ENCODE measurements at places on chromosomes 2 and 18. TPM values are rescaled to one million over a fixed set of nuclear protein-coding genes. Genes with fewer than 3 reads are reported as not detected.

The REG3A gene
- total RNA-seq, result 8.3 TPM

The PJVK gene
- total RNA-seq, result 1.8 TPM

The KCNJ3 gene
- total RNA-seq, result 2.8 TPM

The ITGA4 gene
- total RNA-seq, result 40.3 TPM

The CRYGD gene
- not detected for total RNA-seq

- no peak for DNase-seq
These were observed 30.5 kb downstream of the LINC00305 start for GRCh38 chr18:64118406-64118805.

DNA sequence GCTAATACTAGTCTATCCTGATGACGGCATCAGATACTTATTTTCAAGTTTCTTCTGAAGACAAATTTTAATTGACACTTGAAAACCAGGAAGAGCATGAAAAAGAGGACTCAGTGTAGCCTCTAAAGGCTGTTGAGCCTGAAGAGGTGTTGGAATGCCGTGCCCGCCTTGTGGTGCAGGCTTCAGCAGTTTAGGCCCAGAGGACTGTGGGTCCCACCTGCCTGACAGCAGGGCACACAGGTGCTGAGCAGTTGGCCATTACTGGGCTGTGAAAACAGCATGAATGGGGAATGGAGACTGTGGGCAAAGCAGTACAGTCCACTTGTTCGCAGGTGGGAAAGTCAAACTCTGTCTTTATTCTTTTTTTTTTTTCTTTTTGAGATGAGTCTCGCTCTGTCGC, 49.8 kb upstream of the THOC1 start:
- no peak for DNase-seq

- no peak for DNase-seq
These were observed 23.6 kb upstream of the ID2 start for GRCh38 chr2:8658064-8658862.

DNA sequence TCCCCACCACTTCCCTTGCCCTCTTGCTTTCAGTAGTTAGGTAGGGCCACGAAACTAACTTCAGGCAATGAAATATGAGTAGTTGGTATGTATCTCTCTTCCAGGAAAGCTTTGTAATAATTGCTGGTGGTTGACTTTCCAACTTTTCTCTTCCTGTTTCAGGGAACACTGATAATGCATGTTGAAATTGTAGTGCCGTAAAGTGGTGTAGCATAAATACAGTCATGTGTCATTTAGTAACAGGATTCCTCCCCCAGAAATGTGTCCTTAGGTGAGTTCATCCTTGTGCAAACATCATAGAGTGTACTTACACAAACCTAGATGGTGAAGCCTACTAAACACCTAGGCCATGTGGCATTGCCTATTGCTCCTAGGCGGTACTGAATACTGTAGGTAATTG, 429.2 kb downstream of the PID1 start:
- no peak for DNase-seq

DNA sequence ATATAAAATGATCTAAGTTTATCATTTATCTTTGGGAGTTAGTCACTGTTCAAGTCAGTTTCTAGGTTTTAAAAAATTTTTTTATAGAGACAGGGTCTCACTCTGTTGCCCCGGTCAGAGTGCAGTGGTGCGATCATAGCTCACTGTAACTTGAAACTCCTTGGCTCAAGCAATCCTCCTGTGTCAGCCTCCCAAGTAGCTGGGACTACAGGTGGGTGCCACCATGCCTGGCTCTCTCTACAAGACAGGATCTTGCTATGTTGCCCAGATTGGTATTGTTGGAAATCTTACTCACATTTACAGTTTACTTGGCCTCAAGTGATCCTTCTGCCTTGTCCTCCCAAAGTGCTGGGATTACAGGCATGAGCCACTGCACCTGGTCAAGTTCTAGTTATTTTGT, 74.5 kb downstream of the MIB1 start:
- DNase-seq, result no peak

- no peak for DNase-seq
These were observed 643.1 kb downstream of the SLC4A3 start for GRCh38 chr2:220270481-220271070.

GRCh38 chr18:23912356-23912755, 102.2 kb upstream of the TTC39C start:
- DNase-seq, result no peak

GRCh38 chr2:39334529-39334928, 90.8 kb upstream of the CDKL4 start:
- no peak for DNase-seq

DNA sequence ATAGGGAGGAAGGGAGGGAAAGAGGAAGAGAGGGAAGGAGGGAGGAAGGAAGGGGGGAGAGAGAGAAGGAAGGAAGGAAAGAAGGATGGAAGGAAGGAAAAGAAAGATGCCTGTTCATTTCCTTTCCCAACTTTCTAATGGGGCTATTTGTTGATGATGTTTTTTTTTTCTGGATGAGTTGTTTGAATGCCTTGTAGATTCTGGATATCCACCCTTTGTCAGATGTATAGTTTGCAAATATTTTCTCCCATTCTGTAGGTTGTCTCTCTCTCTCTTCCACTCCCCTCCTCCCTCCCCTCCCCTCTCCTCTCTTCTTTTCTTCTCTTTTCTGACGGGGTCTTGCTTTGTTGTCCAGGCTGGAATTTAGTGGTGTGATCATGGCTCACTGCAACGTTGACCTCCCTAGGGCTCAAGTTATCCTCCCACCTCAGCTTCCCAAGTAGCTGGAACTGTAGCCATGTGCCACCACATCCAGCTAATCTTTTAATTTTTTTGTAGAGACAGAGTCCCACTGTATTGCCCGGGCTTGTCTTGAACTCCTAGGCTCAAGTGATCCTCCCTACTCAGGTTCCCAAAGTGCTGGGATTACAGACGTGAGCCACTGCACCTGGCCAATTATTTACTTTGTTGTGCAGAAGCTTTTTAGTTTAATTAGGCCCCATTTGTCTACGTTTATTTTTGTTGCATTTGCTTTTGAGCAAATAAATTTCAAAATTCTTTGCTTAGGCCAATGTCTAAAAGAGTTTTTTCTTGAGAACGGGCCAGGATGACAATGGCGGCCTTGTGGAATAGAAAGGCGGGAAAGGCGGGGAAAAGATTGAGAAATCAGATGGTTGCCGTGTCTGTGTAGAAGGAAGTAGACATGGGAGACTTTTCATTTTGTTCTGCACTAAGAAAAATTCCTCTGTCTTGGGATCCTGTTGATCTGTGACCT, 57.3 kb upstream of the FAM117B start:
- no peak for DNase-seq

DNA sequence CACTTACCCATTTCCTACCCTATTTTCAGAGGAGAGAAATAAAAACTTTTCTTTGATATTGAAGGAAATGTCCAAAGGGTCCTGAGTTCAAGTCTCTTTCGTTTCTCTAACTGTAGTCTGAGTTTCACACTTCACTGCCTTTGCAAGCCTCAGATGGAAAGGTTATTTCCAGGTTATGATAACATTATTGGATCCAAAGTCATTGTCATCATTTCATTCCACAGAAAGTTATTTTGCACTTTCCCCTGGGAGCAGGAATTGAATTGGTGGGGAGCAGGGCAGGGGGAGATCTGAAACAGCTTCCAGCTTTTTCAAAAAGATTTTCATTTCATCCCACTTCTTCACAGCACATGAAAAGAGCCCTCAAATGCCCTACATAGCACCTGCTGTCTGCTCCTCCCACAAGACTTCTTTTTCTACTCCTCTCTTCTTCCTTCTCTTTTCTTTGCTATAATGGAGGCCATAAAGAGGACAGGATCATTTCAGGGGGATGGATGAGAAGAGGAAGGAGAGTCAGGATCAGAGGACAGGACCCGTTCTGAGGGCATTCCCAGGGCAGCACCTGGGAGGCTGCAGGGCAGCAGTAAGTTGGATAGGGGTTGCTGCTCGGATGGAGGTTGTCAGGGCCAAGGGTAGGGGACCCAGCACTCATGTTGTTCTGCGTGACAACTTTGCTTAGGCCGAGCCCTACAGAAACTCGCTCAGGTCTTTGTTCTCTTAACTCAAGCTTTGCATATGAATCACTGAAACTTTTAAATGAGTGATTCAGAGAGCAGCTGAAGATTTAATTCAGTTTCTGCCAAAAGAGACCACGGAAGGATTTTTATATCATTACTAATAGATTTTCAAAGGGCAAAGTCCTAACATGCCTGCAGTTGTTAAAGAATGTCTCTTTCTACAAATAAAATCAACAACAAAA, 11.4 kb upstream of the GALNT5 start:
- no peak for DNase-seq

DNA sequence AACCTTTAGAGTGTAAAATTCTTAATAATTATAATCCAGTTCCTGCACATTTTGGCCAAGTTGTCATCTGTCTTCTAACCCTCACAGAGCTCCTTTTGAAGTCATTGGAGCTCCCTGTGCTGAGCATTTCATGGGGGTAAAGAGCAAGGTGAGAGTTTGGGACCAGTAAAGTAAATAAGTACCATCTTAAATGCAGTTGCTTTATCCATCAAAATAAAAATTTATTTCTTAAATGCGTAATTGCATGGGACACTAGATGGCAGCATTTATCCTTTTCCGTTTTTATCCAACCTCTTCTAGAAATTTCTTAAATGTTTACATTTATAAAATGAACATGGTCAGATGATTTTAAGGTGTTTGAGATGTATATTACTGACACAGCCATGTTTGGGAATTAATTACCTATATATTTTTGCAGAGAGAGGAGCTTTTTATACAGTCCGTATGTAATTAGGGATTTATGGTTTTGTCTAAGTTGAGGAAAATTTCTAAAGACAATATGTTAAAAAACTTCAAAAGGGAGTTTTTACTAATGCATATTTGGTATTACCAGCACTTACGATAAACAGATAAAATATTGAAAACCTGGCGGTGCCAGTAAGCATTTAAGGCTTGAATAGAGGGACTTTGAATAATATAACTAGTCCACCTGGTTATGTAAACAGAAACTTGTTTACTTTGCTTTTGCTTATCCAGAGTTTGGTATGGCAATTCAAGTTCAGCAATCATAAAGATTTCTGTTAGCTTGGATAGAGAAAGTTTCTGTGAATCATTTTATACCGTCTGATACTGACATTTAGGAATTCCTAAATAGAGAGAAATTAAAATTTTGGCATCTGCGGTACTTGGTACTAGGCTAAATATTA, 54.5 kb downstream of the ACSL3 start:
- no peak for DNase-seq

- no peak for DNase-seq
These were observed 122.9 kb downstream of the LCLAT1 start for GRCh38 chr2:30569946-30570345.

Measured in thoracic aorta (tissue), 2 donors.